CD4-positive, alpha-beta T cell treated with Interleukin-10 for 1 hour (primary cell): ENCODE measurements at places on chromosomes 2 and 18.
A peak's percentile ranks its signal among the peaks of the same experiment; 100 is the strongest.

DNA sequence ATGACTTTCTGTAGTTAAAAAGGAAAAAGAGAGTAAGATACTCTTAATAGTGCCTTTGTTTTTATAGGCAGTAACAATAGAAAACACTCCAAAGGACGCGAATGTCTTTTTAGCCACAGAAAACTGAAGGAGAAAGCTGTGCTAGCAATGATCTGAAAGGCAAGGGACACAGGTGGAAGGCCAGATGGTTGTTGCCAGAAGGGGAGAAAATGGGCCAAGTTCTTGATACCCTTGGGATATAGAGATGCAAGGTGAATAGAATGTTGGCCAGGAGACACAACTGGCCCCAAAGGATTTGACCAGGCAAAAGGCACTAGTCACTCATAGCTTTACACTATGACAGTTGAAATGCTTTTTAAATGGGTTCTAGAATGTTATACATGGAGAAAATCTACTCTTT lies 180.0 kb downstream of the NRXN1 start:
- DNase-seq: no peak

DNA sequence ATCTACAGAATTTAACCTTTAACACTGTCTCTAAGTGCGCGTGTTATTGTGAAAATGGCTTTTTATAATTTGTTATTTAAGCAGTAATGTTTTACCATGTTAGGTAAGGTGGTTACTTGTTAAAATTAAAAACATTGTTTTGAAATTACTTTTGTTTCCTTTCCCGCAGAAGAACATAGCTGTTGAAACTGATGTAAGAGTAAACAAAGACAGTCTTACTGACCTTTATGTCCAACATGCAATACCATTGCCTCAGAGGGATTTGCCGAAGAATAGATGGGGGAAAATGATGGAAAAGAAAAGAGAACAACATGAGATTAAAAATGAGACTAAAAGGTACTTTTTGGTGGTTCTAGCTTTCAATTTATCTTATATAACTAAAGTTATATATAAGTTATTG lies 2.1 kb downstream of the C2orf49 start:
- DNase-seq: no peak

DNA sequence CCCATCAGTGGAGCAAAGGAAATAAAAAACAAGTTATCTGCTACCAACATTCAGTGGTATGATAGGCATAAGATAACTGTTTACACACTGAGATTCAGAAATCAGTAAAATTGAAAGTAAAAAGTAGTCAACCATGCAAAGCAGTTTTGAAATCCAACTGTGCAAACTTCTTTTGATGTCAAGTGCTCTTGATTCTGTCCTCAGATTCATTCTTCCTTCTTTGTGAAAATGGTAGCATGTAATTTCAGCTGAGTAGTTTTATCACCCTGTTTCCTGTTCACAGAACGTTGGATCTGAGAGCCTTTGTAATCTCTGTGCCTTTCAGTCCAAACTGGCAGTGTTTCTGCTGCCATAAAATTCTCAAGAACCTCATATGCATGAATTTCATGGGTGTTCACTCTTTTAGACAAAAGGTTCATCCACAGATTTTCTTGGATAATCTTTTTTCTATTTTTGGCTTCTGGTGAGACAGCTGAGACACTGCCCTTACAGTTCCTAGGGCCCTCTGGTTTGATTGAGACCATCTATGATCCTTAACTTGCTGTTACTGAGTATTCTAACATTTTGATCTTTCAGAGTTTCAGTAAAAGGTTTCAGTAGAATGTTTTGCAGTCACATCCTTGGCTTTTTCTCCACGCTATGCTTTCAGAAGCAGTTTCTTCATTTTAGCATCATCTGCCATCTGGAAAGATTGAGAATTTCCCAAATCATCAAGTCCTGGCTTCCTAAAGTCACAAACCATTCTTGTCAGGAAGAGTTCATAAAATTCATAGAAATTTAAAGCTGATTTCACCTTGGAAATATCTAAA lies 272.3 kb upstream of the EPHA4 start:
- no peak for DNase-seq

GRCh38 chr2:45134726-45135125 lies 125.5 kb upstream of the SIX2 start:
- no peak for DNase-seq

- no peak for DNase-seq
These were observed 58.4 kb downstream of the NOL10 start for GRCh38 chr2:10631405-10631804.

GRCh38 chr2:77823028-77823427 lies 300.9 kb upstream of the LRRTM4 start:
- no peak for DNase-seq

DNA sequence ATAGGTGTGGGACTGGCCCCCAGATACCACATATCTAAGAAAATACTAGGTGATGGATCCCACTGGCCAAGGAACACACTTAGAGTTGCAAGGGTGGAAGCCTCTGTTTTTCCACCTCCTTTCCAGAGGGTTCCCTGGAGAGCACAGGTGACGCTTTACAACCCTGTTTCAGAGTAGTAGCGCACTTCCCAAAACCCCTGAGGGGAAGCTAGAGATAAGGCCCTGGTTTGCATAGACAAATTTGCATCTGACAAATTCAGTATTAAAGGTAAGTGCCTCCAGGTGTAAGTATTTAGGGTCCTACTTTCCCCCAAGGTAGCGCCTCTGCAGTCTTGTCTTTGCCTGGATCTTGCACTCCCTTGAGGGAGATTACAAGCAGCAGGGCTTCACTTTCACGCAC lies 474 bp upstream of the CERKL start:
- no peak for DNase-seq

- no peak for DNase-seq
These were observed 93.1 kb upstream of the FSIP2 start for GRCh38 chr2:185645529-185645928.

- no peak for DNase-seq
These were observed 22.2 kb downstream of the PDK1 start for GRCh38 chr2:172578054-172578453.

DNA sequence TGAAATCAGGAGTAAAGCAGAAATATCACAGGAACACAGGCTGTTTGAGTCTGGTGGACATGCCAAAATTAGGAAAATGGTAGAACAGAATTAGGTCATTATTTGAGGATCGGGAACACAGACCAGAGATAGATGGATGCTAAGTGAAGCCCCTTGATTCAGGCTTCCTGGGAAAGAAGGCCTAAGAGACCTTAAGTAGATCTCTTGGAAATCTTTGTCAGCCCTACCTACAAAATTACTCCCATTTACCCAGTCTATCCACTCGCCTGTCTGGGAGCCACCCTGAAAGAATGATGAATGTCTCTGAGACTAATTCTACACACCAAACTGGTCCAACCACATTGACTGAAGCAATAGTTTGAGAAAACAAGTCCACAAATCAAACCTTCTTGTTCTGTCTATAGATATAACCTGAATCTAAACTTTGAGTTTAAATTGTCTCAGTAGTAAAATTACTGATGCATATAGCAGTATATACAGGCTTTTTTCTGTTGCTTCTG lies 36.6 kb upstream of the TANK start:
- DNase-seq: no peak

- no peak for DNase-seq
These were observed 155.6 kb upstream of the MGAT5 start for GRCh38 chr2:134098321-134098720.

GRCh38 chr2:65483763-65484162 lies 51.4 kb upstream of the SPRED2 start:
- no peak for DNase-seq

- no peak for DNase-seq
These were observed 5.5 kb downstream of the TMEM37 start for GRCh38 chr2:119436993-119437772.

DNA sequence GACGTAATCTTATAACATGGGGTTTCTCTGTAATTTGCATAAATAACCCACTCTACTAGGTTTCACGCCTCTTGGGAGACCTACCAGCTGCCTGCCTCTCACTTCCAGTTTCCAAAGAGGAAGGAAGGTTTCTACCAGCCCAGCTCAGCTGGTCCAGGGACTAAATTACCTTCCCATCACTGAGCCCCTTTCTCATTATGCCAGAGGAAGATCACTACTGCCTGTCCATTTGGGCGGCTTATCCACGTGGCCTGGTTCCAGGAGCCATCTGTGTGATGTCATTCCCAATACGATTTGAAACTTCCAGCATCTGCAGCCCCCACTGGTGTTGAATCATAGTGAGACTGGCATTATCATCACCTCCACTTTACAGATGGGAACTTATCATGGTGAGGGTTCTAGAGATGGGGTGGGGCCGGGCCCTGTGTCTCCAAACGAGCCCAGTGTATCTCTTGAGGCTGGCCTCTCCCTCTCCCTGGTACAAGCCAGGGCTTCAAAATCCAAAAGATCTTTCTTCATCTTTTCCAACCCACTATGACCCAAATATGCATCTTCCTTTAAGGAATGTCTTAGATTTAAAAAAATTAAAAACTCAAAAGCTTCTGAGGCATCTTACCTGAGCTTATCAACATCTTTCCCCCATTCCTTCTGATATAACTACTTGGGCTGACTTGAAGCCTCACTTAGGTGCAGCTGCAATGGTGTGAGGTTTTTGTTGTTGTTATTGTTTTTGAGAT lies 140.8 kb downstream of the DDX1 start:
- DNase-seq: no peak

- peak; percentile 32 for DNase-seq
These were observed 32.0 kb upstream of the GPR55 start for GRCh38 chr2:230956827-230957755.

- no peak for DNase-seq
These were observed 463.8 kb downstream of the DSC3 start for GRCh38 chr18:30578707-30579106.

- no peak for DNase-seq
These were observed 179.6 kb downstream of the DSC3 start for GRCh38 chr18:30862900-30863299.

GRCh38 chr2:213252206-213252605 lies 32.1 kb upstream of the SPAG16 start:
- no peak for DNase-seq

DNA sequence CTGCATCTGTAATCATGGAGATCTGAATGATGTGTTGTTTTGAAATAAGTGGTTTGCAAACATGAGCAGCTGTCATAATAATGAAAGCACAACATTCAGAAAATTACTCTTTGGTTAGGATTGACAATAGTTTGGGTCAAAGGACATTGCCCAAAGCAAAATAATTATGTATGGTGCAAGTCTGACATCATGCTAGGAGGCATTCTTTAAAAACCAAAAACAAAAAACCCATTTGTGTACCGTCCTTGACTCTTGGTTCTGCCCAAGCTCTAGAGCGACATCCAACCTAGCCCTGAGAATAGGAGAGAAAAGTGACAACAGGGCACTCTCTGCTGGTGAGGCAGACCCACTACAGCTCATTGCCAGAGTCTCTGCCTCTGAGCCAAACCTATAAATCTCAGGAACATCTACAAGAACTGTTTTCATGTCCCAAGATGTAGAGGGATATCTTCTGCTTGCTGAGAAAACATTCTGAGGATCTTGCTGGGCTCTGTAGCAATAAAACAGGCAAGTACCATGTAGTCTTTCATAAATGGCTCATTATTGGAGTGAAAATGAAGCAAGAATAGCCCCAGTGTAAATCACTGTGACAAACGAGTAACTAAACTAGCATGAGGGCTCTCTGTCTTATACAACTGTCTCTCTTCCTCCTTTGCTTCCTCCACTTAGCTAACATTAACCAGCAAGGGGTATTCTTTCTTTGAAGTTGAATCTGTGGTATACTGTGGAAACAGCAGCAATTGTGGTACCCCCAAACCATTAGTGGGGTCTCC lies 266.8 kb upstream of the CXCR4 start:
- peak; percentile 76 for DNase-seq

- no peak for DNase-seq
These were observed 28.2 kb downstream of the LPIN1 start for GRCh38 chr2:11774600-11774999.

DNA sequence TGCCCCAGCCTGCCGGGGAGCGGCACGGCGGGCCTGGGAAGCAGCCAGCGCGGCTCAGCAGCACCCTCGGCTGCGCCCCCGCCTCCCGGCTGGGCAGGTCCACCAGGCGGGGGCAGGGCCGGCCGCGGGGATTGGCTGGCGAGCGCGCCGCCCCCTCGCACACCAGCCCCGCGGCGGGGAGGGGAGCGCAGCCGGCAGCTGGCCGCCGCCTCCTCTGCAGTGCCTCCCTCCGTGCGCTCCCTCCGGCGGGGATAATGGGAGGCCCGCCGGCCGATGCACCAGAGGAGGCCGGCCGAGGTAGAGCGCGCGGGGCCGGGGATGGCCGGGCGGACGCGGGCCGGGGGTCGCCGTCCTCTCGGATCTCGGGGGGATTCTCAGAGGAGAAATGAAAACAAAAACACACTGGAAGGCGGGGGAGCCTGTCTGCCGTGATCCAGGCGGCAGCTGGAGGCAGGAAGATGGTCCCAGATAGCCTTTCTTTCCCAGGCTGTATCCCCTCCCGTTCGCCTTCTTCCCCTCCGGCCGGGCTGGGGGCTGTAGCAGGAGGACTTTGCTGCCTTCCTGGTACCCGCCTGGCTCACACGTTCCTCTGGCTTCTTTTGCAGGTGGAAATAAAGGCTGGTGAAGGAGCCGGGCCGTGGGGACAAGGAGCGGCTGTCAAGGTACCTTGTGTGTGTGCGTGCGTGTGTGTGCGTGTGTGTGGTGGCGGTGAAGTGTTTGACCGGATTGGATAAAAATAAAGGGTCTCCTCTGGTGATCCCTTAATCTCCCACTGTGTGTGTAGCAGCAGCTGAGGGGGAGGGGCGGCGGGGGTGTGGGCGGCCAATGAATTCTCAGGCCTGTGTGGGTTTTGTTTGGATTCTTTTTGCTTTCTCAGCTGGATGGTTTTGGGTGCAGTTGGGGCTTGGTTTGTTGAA lies 18.1 kb downstream of the TET3 start:
- DNase-seq: peak; percentile 82

- DNase-seq: no peak
These were observed 100.5 kb downstream of the INHBB start for GRCh38 chr2:120446236-120447126.

- DNase-seq: no peak
These were observed 4.1 kb downstream of the BCL11A start for GRCh38 chr2:60549238-60549927.

DNA sequence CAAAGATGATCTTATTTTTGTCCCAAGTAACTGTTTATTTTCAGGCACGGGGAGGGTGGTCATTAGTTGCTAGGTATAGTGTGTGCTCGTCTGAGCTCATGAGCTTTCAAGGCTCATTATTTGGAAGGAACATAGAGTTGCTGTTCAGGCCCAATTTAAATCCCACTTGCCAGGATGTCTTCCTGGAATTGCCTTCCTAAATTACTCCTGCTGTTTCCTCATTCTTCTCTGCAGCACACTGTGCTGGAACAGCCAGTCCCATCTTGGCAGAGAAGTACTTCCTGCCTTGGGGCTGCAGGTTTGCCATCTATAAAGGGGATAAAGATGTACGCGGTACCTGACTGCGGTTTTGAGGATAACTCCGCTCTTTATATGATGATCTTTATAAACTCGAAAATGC lies 37.3 kb downstream of the GREB1 start:
- no peak for DNase-seq

GRCh38 chr2:17373041-17373440 lies 145.2 kb downstream of the RAD51AP2 start:
- DNase-seq: no peak

- no peak for DNase-seq
These were observed 1031.8 kb upstream of the ZEB2 start for GRCh38 chr2:145551686-145552085.

GRCh38 chr2:123732563-123732962 lies 292.5 kb upstream of the CNTNAP5 start:
- DNase-seq: no peak
